ENCODE measurements at places on chromosomes 4 and X.

DNA sequence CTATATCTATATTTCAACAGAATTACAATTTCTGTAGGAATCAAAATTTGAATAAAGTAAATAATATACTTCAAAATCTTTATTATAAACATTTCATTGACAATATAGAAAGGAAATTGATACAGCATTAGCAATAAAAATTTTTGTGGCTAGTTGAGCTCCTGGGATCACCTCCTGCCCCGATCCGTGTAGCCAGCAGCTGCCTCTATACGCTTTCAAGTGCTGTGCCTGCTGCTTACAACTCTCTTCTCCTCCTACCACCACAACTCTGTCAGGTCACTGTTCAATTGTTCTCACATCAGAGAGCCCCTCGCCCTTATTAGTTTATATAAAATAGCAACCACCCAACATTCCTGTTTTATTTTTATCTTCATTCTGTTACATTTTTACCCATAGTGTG is 27.6 kb downstream of the INPP4B start:
- DNase-seq = no peak

DNA sequence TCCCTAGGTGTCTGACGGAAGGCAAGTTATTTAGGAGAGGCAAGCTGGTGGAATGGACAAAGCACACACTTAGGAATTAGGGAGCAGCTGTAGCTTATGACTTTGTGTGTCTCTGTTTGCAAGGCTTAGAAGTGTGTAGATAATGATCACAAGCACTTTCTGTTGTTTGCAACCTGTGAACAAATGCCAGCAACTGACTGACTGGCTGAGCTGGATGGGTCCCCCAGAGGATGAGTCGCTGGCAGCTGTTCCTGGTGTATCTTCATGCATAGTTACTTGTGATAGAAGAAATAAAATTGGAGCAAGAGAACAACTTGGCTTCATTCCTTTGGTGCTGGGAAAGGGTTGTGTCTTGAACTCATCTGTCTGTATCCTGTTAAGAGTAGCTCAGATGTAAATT is 64.2 kb upstream of the BEND4 start:
- no peak for DNase-seq

GRCh38 chr4:99062120-99062519 is 26.5 kb downstream of the ADH5 start:
- DNase-seq = no peak

- peak; percentile 18 for DNase-seq
Observed at GRCh38 chr4:111633663-111634266, 511.5 kb upstream of the FAM241A start.

GRCh38 chrX:24023972-24024669 is 2.9 kb downstream of the KLHL15 start:
- no peak for DNase-seq

Measured in D341Med (cell line).